ENCODE measurements at places on chromosomes 5 and 9. TPM values are rescaled to one million over a fixed set of nuclear protein-coding genes. Genes with fewer than 3 reads are reported as not detected.

The WNK2 gene
- not detected for polyA plus RNA-seq

GRCh38 chr9:8419596-8420275 lies 620.2 kb upstream of the DMAC1 start:
- no peak for DNase-seq

The LHFPL2 gene
- polyA plus RNA-seq, result 9.3 TPM

DNA sequence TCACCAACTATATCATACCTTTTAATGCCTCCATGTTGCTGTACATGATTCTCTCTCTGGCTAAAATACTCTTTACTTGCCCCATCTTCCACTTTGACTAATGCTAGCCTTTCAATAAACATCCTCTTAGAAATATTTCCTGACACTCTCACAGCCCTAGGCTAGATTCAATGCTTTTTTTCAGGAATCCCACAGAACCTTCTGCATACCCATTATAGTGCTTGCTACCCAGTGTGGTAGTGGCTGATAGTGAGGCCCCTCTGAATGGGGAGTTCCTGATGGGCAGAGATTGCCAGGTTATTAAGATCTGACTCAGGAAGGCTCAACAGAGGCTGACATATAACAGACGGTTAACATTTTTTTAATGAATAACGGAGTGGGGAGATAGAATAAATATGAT lies 11.6 kb downstream of the SSBP2 start:
- DNase-seq, result no peak

GRCh38 chr9:14294659-14295058 lies 19.3 kb downstream of the NFIB start:
- DNase-seq, result no peak

The CDH9 gene
- not detected for polyA plus RNA-seq

GRCh38 chr5:150291388-150292385 lies 2.1 kb upstream of the CAMK2A start:
- DNase-seq, result no peak

DNA sequence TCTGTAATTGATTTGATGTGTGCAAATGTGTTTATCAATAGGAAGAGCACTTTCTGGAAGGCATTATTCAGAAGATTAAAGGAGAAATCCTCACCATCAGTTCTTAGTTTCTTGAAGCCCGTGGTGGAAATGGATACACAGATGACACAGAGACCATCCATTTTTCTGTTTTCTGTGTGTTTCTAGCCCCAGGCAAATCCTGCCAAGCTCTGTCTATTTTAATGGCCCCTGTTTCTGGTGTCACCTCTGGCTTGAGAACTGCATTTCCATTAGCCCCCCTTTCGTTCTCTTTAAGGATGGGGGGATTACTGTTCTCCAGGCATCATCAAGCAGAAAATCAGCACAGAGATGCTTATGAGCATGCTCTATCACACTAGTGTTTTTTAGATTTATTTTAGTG lies 37.3 kb downstream of the DAPK1 start:
- DNase-seq, result no peak

DNA sequence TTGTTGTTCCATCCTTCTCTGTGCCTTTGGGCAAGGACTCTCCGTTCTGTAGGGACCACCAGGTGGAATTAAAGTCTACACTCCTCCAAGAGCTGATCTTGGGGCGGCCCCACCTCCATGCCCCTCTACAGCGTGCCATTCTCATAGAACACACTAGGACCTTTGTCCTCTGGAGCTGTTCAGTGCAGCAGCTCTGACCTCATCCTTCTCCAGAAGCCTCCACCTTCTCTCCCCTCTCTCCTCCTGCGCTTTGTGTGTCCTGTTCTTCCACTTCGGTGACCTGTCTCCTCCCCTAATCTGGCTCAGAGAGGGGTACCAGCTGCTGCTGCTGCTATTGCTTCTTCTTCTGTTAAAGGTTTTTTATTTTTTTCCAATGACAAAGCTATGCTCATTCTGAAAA lies 1.8 kb upstream of the MACROH2A1 start:
- no peak for DNase-seq

The DND1 gene
- polyA plus RNA-seq, result 1.2 TPM

GRCh38 chr5:131081913-131082488 lies 83.1 kb downstream of the HINT1 start:
- peak; percentile 5 for DNase-seq

GRCh38 chr5:116534964-116535651 lies 39.5 kb downstream of the SEMA6A start:
- no peak for DNase-seq

The GPX8 gene
- polyA plus RNA-seq, result 60.1 TPM

The FOXD4L5 gene
- polyA plus RNA-seq, result not detected

DNA sequence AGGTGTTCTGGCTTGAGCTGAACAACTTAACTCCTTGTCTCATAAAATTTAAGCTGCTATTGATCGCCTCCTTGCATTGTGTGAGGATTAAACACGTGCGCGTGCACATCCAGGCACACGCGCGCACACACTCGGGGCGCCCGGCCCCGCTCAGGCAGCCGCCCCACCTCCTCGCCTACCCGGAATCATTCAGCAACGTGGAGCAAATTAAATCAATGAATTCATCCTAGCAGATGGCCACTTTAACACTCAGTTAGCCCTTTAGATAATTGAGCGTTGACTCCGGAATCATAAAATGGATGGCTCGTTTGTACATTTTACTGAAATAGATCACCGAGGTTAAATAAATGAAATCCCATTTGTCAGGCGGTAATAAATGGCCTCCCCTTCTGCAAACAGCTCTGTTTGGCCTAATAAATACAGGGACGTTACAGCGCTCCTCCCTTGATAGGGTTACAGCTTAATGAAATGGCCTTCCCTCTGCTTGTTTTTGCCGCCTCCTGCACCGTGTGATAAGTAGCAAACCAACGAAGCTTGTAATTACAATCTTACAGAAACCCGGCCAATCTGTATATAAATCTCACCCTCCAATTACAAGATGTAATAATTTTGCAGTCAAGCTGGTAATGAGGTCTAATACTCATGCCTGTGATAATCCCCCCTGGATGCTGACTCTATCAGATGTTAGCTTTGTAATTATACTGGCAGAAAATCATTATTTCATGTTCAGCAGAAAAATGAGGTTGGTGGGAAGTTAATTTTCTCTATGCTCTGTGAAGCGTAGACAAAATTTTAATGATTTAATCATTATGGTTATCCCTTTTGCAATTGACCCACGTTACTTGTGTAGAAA lies 229.7 kb upstream of the IRX4 start:
- DNase-seq, result no peak

The CCL27 gene
- not detected for polyA plus RNA-seq

The TAF1L gene
- not detected for polyA plus RNA-seq

The SLC4A9 gene
- not detected for polyA plus RNA-seq

The PKD2L2 gene
- polyA plus RNA-seq, result not detected

- no peak for DNase-seq
Observed at GRCh38 chr5:143673676-143674468, 138.1 kb upstream of the HMHB1 start.

DNA sequence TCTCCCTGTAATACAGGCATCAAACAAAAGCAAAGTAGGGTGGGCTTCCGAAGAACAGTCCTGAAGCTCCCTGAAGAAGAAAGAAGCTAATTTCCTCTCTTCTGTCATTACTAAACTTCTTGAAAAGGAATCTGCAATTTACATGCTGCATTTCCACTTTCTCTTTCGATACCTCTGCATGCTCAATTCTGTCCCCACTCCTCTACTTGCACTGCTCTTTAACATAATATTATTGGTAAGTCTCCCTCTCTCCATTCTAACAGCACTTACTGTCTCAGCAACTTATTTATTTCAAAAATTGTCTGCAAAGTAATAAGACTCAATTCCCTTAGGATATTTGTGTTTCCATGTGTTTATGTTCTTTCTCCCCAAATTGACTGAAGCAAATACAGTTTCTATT lies 3.9 kb upstream of the PLPP1 start:
- no peak for DNase-seq

DNA sequence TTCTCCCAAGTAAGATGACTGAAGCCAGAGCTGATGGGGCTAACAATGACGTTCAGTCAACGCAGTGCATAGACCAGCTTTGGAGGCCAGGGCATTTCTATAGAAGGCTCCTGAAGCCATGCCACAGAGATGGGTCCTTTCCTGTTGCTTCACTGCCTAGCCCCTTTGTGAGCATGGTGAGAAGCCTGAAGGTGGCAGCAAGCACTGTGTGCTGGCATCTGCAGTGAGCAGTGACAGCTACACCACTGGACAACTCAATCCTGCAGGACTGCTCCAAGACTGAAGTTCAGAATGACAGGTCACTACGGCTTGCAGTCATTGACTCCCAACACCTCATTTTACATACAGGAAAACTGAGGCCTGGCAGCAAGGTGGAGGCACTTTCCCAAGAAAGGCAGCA lies 229.0 kb downstream of the TSSK1B start:
- peak; percentile 25 for DNase-seq

DNA sequence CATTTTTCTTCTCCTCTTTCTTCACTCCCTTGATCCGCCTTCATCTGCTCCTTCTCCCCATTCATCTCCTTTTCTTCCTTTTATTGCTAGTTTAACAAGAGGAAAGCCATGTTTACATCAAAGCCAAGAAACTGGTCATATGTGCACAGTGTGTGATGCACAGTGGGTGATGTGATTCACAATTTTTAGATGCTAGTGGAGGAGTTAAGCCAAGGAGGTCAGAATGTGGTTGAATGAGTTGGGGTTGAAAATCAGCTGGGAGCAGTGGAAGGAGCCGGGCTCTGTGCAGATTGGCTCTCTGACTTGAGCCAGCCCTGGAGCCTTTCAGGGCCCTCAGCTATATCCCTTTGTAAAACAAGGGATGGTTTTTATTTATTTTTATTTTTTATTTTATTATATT lies 7.3 kb downstream of the ACER2 start:
- no peak for DNase-seq

The FOXD4L3 gene
- polyA plus RNA-seq, result not detected

The CCDC171 gene
- polyA plus RNA-seq, result 0.19 TPM

DNA sequence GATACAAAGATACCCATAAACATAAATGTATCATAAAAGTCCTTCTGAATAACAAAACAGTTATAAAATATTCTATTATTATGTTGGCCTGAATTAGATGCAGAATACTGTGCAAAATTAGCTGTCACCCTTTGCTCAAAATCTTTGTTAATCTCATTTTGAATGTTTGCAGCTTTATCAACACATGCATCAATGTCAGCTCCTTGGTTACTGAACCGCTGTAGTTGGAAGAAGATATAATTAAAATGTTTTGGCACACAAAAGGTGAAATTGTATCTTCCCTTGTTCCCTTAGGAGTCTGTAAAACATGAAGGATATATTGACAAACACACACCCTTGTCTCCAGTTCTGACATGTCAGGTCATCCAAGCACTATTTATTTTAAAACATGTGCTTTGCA lies 146.3 kb upstream of the POU5F2 start:
- no peak for DNase-seq

DNA sequence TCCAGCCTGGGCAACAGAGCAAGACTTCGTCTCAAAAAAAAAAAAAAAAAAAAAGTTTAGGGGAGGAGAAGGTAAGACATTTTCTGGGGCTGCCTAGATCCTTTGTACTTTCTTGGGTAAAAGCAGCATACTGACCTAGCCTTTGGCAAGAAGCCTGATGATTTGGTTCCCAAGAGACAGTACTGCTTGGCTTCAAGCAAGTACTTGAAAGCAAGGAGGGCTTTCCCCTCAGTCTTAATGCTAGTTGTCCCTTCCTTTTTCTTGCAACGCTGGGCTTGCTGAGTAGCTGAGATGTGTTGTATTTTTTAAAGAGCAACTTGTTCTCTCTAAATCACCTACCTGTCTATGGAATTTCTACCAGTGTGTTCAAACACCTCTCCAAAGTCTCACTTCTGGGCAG lies 76.2 kb downstream of the INSYN2B start:
- no peak for DNase-seq

DNA sequence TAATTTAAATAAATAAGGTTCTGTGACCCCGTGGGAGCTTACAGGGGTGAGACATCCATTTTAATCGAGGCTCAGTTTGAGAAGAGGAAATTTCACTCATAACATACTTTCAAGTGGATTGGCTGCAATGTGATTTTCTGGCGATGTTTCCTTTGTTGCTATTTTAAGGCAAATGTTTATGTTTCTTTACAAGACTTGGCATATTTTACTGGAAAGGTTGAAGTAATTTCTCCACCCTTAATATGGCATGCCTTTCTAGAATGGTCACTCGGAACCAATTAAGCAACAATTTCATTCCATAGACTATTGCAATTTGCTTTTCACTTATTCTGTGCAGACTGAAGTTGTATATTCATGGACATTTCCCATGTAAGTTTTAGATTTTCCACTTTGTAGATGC lies 438.0 kb upstream of the WWC1 start:
- DNase-seq, result no peak

- peak; percentile 76 for DNase-seq
Observed at GRCh38 chr5:127001621-127002296, 28.6 kb downstream of the MARCHF3 start.

The CEP72 gene
- 2.9 TPM for polyA plus RNA-seq

- no peak for DNase-seq
Observed at GRCh38 chr5:156331181-156331580, 4.2 kb downstream of the SGCD start.

DNA sequence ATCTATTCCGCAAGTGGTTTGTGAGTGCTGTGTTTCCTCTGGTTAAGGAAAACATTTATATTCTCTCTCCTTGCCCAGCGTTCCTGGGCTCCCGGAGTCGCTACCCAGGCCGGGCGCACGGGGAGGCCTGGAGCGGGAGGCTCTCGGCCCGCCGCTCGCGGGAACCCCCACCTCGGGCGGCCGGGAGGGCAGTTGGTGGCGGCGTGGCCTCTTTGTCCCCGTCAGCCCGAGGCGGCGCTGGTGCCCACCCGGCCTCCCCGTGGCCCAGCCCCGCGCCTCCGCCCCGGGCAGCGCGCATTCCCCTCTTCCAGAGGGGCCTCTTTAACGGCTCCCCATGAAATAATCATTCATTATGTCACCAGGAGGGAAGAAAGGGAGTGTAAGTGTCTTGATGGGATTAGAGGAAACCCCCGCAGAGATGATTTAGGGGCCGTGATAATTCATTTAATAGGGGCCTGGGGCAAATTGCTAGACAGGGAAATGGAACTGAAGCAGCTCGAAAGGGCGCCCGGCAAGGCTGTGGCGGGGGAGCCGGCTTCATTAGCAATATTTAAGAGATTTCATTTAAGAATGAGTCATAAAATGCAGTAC lies 181.9 kb upstream of the TBCA start:
- DNase-seq, result no peak

GRCh38 chr5:57382655-57383054 lies 100.0 kb downstream of the ACTBL2 start:
- DNase-seq, result no peak

The BAAT gene
- not detected for polyA plus RNA-seq

- DNase-seq, result peak; percentile 19
Observed at GRCh38 chr5:133565993-133566392, 46.3 kb downstream of the FSTL4 start.

DNA sequence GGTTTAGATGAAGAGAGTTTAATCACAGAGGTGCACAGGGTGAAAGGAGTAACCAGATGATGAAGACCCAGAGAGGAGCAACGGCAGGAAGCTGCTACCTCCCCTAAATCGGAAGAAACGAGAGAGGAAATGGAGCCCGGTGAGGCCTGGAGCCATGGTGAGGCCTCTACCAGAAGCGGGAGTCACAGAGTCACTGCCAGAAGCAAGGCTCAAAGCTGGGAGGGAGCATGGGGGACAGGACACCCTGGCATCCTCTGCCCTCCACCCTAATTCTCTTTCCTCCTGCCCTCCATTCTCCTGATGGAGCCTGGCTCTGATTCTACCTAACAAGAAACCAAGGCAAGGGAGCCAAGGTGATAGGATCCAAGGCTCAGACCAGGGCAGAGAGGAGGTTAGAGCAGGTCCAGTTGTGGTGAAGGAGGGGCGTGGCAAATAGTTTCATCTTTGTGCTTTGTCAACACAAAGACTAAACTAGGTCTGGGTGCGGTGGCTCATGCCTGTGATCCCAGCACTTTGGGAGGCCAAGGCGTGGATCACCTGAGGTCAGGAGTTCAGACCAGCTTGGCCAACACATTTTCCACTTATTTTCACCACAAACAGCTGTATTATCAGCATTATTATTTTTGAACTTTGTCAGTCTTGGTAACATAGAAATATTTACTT lies 134.4 kb upstream of the RAI14 start:
- DNase-seq, result no peak

The SVEP1 gene
- 0.04 TPM for polyA plus RNA-seq
